Activated T-cell treated with anti-CD3 and anti-CD28 coated beads, Interleukin-2, amount 50 U/mL, for 72 hours (primary cell): ENCODE measurements at places on chromosomes 2 and 18. TPM values are rescaled to one million over a fixed set of nuclear protein-coding genes. Genes with fewer than 3 reads are reported as not detected.
A peak's percentile ranks its signal among the peaks of the same experiment; 100 is the strongest.

DNA sequence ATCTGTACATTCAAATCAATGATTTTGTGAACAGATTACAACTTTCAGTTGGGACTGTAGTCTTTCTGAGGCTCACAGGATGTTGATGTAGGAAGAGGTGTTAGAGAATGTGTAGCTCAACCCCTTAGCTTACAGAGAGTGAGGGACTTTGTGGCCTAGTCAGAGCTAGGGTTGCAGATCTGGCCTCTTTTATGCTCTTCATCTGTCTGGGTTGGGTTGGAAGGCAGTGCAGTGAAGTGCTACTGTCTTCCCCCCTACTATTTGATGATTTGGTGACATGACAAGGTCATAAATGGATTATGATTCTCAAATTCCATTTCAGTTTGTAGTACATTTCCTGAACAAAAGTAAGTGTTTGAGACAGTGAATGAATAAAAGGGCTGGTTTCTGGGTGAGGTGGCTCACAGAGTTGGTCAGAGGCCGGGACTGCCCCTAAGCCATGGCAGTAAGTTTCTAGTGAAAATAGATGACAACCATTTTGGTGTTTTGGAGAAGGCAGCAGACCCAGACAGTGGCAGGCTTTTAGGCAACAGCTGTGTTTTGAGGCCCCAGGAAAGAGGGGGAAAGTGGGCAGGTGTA is 21.6 kb downstream of the MAP4K4 start:
- DNase-seq, result peak; percentile 69

TSPYL6 gene
- not detected for total RNA-seq

GRCh38 chr2:217990791-217991465 is 11.9 kb downstream of the TNS1 start:
- no peak for DNase-seq

DNA sequence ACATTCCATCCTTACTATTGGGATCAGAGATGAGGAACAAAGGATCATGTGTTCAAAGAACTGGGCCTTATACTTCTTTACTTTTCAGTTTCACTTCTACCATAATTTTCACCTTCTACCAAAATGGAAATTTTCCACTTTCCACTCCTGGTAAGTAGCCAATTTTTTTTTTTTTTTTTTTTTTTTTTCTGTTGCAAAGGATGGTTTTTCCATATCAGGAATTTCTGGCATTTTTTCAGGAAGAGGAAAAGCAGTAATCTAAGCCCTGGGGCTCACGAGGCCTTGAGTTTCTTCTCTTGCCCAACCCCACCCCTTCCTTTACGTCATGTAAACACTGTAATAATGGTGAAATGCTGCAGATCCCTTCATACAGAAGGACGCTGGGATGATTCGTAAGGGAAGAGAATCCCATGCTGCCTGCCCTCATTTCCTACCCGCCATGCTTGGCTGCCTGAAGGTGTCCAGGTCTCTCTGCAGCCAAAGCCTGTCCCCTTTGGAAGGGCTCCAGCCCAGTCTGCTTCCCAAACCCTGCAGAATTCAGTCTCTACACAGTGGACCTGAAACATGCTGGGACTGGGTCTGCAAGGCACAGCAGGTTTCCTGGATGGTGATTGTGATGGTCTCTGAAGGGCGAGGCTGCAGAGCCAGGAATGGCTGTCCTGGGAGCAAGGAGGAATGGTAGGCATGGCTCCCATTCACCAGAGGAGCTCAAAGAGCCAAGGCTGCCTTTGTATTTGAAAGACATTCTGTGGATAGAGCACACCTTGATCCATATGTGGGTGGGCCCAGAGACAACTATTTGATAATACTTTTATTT is 57.0 kb downstream of the EFR3B start:
- no peak for DNase-seq

- no peak for DNase-seq
Measured at GRCh38 chr2:216540920-216541319, 42.3 kb downstream of the RPL37A start.

DNA sequence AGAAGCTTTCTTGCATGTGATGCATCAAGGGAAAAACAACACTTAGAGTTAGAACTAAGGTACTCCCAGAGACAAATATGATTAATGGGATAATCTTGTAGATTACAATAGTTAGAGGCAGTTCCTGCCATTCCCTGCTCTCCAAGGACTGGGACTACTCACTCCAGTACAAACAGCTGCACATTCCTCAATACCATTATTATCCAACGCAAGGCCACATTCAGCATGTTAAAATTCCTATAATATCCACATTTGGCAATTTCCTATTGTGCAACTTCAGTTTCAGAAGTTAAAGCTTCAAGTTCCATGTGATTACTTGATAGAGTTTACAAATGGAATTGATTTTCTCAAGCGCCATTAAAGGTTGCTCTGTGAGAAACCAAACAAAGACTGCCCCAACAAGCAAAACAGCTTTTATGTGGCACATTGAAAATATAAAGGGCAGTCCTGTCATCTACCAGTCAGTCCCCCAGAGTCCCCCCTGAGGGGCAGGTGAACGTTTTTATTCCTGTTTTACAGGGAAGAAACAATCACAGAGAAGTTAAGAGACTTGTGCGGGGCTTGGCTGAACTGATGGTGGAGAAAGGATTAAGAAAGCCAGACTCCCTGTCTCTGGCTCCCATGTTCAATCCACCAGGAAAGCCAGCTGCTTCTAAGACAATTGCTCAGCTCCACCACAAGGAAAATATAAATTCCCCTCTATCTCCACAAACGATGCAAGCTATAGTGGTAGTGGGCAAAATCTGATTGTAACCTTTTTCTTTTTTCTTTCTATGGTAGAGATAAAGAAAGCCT is 72.6 kb downstream of the TXNL1 start:
- DNase-seq, result no peak

GRCh38 chr2:177332026-177332991 is 60.3 kb upstream of the AGPS start:
- DNase-seq, result peak; percentile 61

SERPINB13 gene
- not detected for total RNA-seq

- no peak for DNase-seq
Measured at GRCh38 chr18:60698901-60699300, 326.3 kb upstream of the MC4R start.

GRCh38 chr18:48929941-48930713 is 20.6 kb downstream of the SMAD7 start:
- DNase-seq, result no peak

DNA sequence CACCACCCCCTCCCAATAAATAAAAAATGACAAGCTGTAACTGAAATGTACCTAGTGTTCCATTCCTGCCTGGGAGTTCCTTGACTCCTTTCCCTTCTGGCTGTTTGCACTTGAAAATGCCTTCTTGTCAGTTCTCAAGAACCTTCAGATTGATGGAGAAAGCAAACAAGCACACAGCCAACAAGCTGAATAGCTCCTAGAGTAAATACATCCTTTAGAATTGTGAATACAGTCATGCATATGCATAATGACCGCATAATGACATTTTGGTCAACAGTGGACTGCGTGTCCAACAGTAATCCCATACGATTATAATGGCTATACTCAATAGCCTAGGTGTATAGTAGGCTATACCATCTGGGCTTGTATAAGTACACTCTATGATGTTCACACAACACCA is 97.0 kb downstream of the LYPD6 start:
- DNase-seq, result no peak

DNA sequence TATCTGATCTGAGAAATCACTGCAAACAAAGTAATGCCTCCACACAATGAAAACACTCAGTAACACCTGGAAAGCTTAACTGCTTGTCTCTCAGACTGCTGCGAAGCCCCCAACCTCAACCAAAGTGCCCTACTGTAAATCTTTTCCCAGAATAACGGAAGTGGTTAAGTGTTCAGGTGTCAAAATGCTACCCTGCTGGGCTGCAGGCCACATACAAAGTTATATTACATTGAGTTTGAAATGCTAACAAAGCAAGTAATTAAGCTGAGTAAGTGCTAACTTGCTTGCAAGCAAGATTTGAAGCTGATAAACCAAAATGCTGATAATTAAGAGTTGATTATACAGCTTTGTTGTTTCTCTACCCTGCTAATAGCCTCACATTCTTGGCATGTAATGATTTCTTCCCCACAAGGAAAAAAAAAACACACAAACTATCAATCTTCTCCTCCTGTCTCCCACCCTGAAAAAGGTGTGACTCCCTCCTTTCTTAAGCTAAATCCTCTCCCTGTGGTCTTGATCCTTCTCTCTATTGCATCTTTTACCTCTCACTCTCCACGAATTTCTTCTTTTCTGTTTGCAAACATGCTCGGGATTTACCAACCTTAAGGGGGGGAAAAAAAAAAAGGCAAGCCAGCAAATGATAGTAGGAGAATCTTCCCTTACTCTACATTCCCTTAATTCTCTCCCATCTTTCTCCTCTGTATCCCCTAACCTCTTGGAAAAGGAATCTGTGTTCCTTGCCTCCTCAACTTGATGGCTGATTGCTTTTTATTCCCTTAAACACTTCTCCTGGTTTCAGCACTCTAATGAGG is 266.8 kb upstream of the SIX3 start:
- no peak for DNase-seq

CFAP53 gene
- 0.97 TPM for total RNA-seq

GRCh38 chr2:239911641-239912071 is 113.5 kb downstream of the NDUFA10 start:
- no peak for DNase-seq

ASXL3 gene
- total RNA-seq, result not detected

GRCh38 chr2:164913011-164913410 is 42.3 kb downstream of the SLC38A11 start:
- DNase-seq, result no peak

RAMP1 gene
- total RNA-seq, result 1.00 TPM

RGPD4 gene
- total RNA-seq, result not detected

GRCh38 chr2:199739413-199740110 is 111.4 kb downstream of the FTCDNL1 start:
- peak; percentile 71 for DNase-seq

ANKRD44 gene
- total RNA-seq, result 141 TPM

LYPD1 gene
- not detected for total RNA-seq
